Fibroblast of mammary gland (primary cell): ENCODE measurements at places on chromosomes 16 and 17.

DNA sequence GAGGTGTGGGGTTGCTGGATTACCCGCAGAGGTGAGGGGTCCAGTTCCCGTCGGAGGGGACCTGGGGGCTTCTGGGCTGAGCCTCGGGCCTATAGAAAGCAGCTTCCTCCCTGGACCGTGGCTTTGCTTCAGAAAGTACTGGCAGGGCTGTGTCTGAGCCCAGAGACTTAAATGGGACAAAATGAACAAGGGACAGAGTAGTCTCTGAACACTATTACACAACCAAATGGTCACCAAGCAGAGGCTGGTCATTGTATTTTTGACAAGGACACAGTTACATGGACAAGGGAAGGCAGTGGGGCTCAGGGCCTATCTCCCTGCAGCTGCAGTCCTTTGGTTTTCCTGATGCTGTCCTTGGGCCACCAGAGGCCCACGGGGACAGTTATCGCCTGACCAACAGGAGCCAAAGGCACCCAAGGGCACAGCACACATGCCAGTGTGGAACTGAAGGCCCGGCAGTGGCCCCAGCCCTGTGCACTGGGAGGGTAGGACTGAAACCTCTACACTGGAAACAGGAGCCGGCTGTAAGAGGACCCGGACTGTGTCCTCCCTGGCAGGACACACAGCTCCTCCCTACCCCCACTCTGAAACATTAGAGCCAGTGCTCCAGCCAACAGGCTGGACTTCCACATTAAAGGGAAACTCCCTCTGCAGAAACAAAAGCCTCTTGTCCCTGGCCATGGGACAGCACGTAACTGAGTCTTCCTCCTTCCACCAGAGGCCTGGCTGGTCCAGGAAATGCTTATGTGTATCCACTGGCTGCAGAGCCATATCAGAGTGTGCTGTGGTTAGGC, 26.0 kb upstream of the ERN1 start:
- DNase-seq = peak; percentile 19

GRCh38 chr17:77317091-77317750, 176.5 kb downstream of the SEC14L1 start:
- no peak for DNase-seq

GRCh38 chr16:56783344-56783743, 53.4 kb downstream of the NUP93 start:
- peak; percentile 9 for DNase-seq

- no peak for DNase-seq
Measured at GRCh38 chr17:45008216-45008615, 40.1 kb upstream of the C1QL1 start.

DNA sequence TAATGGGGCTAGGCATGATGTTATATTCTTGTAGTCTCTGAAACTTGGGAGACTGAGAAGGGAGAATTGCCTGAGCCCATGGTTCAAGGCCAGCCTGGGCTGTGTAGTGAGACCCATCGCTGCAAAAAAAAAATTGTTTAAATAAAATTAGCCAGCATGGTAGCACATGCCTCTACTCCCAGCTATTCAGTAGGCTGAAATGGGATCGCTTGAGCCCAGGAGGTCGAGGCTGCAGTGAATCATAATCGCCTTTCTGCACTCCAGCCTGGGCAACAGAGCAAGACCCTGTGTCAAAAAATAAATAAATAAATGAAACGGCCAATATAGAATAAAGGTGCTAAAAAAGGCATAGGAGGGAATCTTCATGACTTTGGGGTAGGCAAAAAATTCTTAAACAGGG, 13.9 kb upstream of the SLX4 start:
- no peak for DNase-seq

- DNase-seq = peak; percentile 53
Measured at GRCh38 chr16:76780556-76780955, 410.4 kb upstream of the MON1B start.

- no peak for DNase-seq
Measured at GRCh38 chr16:54508351-54508750, 221.8 kb upstream of the IRX3 start.

GRCh38 chr16:8989099-8989878, 25.6 kb upstream of the USP7 start:
- no peak for DNase-seq

GRCh38 chr16:9567666-9568065, 476.2 kb downstream of the HAPSTR1 start:
- DNase-seq = no peak
